Activated naive CD8-positive, alpha-beta T cell treated with anti-CD3 and anti-CD28 coated beads for 36 hours (primary cell): ENCODE measurements at places on chromosomes 5 and 9.

GRCh38 chr5:88290801-88291200 lies 22.2 kb upstream of the TMEM161B start:
- no peaks in the 10 kb centered on the region for H3K4me1 ChIP-seq
- peaks cover 23% of the 10 kb centered on the region for H3K36me3 ChIP-seq
- no peaks in the 10 kb centered on the region for H3K27me3 ChIP-seq
- H3K27ac ChIP-seq = no peak overlapping the region
- no peak for DNase-seq

GRCh38 chr9:91415290-91415689 lies 8.3 kb downstream of the NFIL3 start:
- H3K27ac ChIP-seq = peak overlapping the region; percentile 70
- peaks cover 9% of the 10 kb centered on the region for H3K36me3 ChIP-seq
- H3K4me3 ChIP-seq = no peak overlapping the region
- H3K4me1 ChIP-seq = peaks cover 49% of the 10 kb centered on the region
- no peak for DNase-seq
- peaks cover 26% of the 10 kb centered on the region for H3K27me3 ChIP-seq

GRCh38 chr5:136205061-136205702 lies 12.2 kb upstream of the SMIM32 start:
- DNase-seq = no peak

DNA sequence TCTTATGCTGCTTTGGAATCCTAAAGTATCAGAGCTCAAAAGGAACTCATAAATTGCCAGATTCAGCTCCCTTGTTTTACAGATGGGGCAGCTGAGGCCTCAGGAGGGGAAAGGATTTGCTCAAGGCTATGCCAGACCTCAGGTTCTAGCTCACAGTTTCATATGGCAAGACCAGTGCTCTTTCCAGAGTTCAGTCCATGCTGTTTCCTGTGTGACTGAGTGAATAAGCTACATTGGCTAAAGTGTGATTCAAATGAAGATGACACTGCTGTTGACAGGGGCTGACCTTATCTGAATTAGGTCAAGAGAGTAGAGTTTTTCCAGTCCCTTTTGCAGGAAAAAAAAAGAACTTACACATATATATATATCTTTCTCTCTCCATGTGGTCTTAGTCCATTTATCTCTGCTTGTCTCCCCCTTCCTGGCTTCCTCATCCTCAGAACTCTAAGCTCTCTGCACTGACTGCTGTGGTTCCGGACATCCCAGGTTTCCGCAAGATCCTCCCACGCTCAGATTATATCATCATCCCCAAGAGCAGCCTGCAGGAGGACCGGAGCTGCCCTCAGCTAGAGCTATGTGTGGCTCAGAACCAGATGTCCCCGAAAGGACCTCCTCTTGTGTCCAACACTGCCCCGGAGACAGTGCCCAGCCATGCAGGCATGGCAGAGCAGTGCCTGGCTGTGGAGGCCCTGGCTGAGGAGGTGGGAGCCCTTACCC lies 9.3 kb downstream of the HMGXB3 start:
- no peak overlapping the region for H3K4me3 ChIP-seq
- H3K4me1 ChIP-seq = peaks cover 19% of the 10 kb centered on the region
- no peaks in the 10 kb centered on the region for H3K27me3 ChIP-seq
- no peak overlapping the region for H3K27ac ChIP-seq

GRCh38 chr9:7936163-7936562 lies 136.6 kb upstream of the DMAC1 start:
- peak overlapping the region; percentile 82 for H3K27ac ChIP-seq
- peak overlapping the region; percentile 49 for H3K4me3 ChIP-seq
- H3K27me3 ChIP-seq = no peaks in the 10 kb centered on the region

- DNase-seq = no peak
- no peak overlapping the region for H3K27ac ChIP-seq
- no peak overlapping the region for H3K4me3 ChIP-seq
Measured at GRCh38 chr5:173706700-173707099, 90.2 kb upstream of the BOD1 start.

GRCh38 chr9:108864446-108864845 lies 2.4 kb downstream of the ACTL7A start:
- H3K27me3 ChIP-seq = no peaks in the 10 kb centered on the region
- peaks cover 21% of the 10 kb centered on the region for H3K36me3 ChIP-seq
- no peak overlapping the region for H3K27ac ChIP-seq
- peaks cover 4% of the 10 kb centered on the region for H3K4me1 ChIP-seq
- no peak overlapping the region for H3K4me3 ChIP-seq

DNA sequence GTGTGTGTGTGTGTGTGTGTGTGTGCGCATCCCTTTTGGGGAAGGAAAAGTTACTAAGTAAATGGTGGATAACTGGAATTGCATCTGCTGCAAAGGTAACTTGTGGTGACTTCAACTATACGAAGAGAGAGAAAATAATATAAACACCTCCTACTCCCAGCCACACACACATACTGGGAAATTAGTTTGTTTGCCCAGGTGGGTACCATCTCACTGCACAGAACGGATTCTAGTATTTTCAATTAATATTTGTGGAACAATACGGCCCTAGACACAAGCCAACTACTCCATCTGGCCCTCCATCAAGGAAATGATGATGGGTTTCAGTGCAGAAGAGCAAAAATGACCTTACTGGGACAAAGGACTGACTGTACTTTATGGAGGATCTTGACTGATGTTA lies 32.2 kb upstream of the TXN start:
- no peak overlapping the region for H3K4me3 ChIP-seq
- H3K27ac ChIP-seq = no peak overlapping the region
- H3K4me1 ChIP-seq = no peaks in the 10 kb centered on the region

DNA sequence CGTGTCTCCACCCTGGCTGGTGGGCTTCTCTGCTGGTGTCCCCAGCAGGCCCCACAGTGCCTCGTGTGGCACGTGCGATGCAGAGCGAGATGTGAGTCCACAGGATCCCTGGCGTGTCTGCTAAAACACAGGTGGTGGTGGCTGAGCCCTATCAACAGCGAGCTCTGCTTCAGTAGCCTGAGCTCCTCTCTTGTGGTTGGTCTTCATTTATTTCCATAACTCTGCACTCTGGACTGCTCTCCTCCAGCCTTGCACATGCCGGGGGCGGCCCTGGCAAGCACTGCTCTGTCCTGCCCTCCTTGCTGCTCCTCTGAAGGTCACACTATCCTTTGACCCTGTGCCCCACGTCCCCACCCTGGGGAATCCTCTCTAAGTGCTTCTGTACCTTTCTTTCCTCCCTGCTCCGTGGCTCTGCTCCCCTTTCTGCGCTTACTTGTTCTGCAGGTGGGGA lies 59.2 kb downstream of the NSUN2 start:
- no peak overlapping the region for H3K4me3 ChIP-seq
- H3K27ac ChIP-seq = no peak overlapping the region
- H3K4me1 ChIP-seq = no peaks in the 10 kb centered on the region
- DNase-seq = no peak

- H3K27ac ChIP-seq = no peak overlapping the region
- H3K27me3 ChIP-seq = peaks cover 15% of the 10 kb centered on the region
- H3K4me1 ChIP-seq = no peaks in the 10 kb centered on the region
- no peak for DNase-seq
Measured at GRCh38 chr5:150175536-150175935, 9.0 kb downstream of the CDX1 start.

- H3K36me3 ChIP-seq = no peaks in the 10 kb centered on the region
- peaks cover 3% of the 10 kb centered on the region for H3K4me1 ChIP-seq
- no peak overlapping the region for H3K4me3 ChIP-seq
- H3K27me3 ChIP-seq = peaks cover 5% of the 10 kb centered on the region
- no peak for DNase-seq
Measured at GRCh38 chr9:136670576-136671253, 8.0 kb downstream of the EGFL7 start.

DNA sequence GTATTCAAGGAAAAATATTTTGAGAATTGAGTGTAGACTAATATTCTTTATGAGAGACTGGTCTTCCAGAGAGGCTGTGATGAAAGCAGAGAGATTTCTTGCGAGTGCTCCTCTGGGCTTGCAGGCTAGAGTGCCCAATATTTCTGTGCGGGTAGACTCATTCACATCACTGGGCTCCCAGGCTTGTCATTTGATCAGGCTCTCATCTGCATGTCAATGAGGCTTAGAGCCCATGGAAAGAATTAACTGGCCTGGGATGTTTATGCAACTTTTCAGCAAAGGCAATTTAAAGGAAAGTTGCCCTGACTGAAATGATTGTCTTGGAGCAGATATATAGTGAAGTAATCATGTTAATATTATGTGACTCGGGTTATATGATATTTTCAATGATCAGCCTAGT lies 42.3 kb downstream of the SNCAIP start:
- no peak overlapping the region for H3K4me3 ChIP-seq
- peaks cover 7% of the 10 kb centered on the region for H3K27me3 ChIP-seq
- no peaks in the 10 kb centered on the region for H3K36me3 ChIP-seq
- DNase-seq = no peak
- H3K4me1 ChIP-seq = no peaks in the 10 kb centered on the region
- no peak overlapping the region for H3K27ac ChIP-seq

DNA sequence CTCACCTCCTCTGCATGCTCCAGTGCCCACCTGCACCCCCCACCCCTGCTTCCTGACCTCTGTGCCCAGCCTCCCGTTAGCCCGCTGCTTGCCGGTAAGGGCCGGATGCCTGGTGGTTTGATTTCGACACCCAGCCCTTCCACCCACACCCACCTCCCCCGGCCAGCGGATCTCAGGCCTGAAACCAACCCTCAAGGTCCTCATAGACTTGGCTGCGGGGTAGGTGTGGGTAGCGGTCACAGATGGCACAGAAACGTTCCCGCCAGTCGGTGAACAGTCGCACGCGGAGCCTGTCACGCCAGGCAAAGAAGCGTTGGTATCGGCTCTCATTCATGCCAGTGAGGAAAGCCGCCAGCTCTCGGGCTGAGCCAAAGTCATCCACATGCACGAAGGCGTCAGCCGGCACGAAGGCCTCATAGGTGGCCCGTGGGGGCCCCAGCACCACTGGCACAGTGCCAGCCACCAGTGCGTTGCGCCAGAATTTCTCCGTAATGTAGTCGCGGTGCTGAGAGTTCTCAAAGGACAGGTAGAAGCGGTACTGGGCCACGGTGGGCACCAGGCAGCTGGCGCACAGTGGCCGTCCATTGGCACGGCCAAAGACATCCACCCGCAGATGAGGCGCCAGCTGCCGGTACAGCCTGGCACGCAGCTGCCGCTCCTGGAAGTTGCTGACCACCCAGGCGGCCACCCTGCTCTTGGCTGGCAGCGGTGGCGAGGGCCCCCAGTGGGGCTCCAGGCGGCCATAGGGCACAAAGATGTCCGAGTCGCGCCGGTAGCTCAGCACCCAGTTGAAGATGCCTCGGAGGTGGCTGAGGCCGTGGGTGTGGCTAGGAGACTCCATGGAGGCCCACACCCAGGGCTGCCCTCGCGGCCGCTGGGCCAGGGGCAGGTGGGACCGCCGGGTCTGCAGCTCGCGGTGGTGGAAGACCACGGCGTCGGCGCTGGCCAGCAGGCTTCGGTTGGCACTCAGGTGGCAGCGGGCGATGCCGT lies 1.1 kb downstream of the FUT7 start:
- H3K4me1 ChIP-seq = peaks cover 40% of the 10 kb centered on the region
- peak; percentile 47 for DNase-seq
- H3K36me3 ChIP-seq = no peaks in the 10 kb centered on the region
- no peak overlapping the region for H3K4me3 ChIP-seq
- no peaks in the 10 kb centered on the region for H3K27me3 ChIP-seq

DNA sequence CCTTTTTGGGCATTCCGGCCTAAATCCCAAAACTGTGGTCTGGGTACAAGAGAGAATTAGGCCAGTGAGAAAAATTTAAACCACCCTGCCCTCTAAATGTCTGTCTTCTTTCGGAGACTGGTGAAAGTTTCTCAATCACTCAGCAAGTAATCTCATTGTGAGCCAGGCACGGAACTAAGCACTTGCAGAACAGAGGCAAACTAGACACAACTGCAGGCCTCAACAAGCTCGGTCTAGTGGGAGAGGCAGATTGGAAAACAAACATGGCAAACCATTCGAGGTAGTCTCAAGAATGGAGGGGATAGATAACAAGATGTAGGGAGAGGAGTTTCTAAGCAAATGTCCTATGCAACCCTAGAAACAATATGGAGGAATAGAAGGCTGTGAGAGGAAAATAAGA lies 8.9 kb upstream of the C5orf58 start:
- H3K27ac ChIP-seq = no peak overlapping the region
- no peaks in the 10 kb centered on the region for H3K27me3 ChIP-seq
- DNase-seq = no peak
- peaks cover 4% of the 10 kb centered on the region for H3K4me1 ChIP-seq
- no peaks in the 10 kb centered on the region for H3K36me3 ChIP-seq

DNA sequence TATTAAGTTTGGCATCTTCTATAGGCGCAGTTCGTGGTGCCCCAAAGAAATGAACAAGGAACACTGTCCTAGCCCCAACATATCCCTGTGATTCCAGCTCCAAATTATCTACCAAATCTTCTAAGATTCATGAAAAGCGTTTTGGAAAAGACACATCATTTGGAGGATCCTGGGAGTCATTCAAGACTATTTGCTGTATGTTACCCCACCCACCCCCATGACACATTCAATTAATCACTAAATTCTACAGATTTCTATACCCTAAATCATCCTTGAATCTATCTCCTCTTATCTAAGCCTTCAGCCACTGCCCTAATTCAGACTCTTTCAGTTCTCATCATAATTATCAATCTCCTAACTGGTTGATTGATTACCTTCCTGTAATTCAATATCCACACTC lies 5.5 kb upstream of the RUSC2 start:
- no peaks in the 10 kb centered on the region for H3K36me3 ChIP-seq
- no peak overlapping the region for H3K27ac ChIP-seq
- H3K4me1 ChIP-seq = peaks cover 6% of the 10 kb centered on the region
- DNase-seq = no peak

- H3K27ac ChIP-seq = no peak overlapping the region
- no peaks in the 10 kb centered on the region for H3K27me3 ChIP-seq
- H3K4me1 ChIP-seq = no peaks in the 10 kb centered on the region
- peaks cover 35% of the 10 kb centered on the region for H3K36me3 ChIP-seq
Measured at GRCh38 chr5:10747678-10748622, 13.1 kb downstream of the DAP start.

- DNase-seq = no peak
- no peak overlapping the region for H3K4me3 ChIP-seq
- H3K4me1 ChIP-seq = peaks cover 3% of the 10 kb centered on the region
- peaks cover 5% of the 10 kb centered on the region for H3K27me3 ChIP-seq
Measured at GRCh38 chr5:111930905-111931461, 174.0 kb upstream of the NREP start.

GRCh38 chr5:79990205-79990597 lies 861 bp downstream of the MTX3 start:
- peak overlapping the region; percentile 97 for H3K27ac ChIP-seq
- H3K4me1 ChIP-seq = peaks cover 58% of the 10 kb centered on the region
- H3K27me3 ChIP-seq = no peaks in the 10 kb centered on the region
- peak overlapping the region; percentile 87 for H3K4me3 ChIP-seq
